ENCODE measurements at places on chromosomes 16 and 17.

DNA sequence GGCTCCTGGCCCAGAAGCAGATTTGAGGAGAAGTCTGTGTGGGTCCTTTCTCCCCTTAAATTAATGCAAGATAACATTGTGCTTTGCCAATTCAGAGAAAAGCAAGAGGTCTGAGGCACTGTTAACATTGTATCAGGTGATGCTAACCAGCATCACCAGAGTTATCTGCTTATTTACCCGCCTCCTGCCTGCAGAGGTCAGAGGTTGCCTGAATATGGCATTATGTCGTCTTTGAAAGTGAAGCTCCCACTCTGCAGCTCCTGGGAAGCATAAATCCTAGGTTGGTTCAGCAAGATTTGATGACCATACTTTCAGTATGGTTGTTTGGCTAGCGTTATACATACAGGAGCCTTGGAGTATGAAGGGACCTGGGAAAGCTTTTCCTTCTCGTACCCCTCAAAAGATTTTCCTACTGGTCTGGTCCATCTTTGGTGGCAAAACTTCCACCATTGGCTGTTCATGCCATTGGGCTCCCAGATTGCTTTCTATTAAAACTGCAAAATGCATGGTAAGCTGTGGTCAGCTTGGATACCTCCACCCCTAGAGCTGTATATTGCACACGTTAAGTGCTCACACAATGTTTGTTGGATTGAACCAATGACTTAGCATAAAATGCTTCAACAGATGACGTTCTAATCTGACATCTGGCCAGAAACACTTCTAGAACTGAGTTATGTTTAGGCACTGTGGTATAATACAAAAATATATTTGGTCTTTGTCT is 24.1 kb downstream of the CHD9 start:
- no peak for DNase-seq

DNA sequence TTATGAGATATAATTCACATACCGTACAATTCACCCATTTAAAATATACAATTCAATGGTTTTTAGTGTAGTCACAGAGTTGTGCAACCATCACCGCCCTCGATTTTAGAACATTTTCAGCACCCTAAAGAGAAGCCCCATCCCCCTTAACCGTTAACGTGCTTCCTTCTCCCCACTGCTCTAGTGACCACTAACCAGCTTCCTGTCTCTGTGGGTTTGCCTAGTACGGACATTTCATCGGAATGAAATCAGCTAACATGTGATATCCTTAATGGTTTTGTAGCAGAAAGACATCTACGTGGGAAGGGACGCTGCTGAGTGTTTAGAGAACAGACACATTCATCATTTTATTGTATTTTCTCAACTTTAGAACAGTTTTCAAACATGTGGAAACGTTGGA is 80.8 kb upstream of the HSBP1 start:
- no peak for DNase-seq

DNA sequence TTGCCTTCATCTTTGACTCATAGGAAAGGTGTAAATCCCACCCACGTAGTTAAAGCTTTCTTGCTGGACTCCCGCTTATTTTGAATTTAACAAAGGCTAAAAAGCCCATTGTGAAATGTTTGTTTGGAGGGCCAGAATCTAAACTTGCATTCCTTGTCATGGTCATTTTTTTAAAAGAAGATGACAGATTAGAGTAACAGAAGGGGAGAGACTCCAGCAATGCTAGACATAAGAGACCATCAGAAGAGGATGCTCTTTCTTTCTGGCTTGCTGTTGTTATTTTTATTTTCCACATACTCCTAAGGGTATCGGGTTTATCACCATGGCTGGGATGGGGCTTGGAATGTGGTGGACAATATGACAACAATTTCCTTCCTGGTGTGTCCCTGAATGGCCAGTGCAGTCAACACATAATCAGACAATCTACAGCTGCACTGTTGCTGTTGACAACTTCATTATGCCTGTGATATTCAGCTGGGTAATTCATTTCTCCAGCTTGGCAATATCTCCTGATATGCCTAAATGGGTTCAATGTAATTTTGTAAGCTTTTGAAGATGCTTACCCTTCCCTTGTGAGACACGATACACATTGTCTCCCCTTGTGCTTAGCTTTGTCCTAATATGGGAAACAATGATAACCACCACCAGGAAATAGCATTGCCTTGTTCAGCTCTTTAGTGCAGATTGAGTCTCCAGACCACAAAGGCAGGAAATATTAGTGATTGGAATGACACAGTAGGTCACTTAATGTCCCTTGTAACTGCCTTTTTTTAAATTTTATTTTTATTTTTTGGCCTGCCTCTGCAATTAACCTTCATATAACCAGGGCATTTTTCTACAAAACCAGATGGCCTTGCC is 164.3 kb downstream of the ANKFN1 start:
- DNase-seq, result no peak

GRCh38 chr17:66523378-66524200 is 221.2 kb downstream of the PRKCA start:
- DNase-seq, result no peak

GRCh38 chr17:3040882-3041281 is 22.5 kb downstream of the OR1D5 start:
- DNase-seq, result no peak

DNA sequence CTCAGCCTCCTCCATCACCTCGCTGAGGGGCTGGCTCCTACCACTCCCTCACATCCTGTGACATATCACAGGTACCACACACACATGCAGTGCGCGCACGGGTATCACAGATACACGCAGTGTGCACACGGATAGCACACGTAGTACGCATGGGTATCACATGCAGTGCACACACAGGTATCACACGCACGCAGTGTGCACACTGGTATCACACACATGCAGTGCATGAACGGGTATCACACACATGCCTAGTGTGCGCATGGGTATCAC is 30.1 kb downstream of the ACSF3 start:
- DNase-seq, result no peak

GRCh38 chr16:87790292-87791100 is 24.7 kb upstream of the KLHDC4 start:
- no peak for DNase-seq

DNA sequence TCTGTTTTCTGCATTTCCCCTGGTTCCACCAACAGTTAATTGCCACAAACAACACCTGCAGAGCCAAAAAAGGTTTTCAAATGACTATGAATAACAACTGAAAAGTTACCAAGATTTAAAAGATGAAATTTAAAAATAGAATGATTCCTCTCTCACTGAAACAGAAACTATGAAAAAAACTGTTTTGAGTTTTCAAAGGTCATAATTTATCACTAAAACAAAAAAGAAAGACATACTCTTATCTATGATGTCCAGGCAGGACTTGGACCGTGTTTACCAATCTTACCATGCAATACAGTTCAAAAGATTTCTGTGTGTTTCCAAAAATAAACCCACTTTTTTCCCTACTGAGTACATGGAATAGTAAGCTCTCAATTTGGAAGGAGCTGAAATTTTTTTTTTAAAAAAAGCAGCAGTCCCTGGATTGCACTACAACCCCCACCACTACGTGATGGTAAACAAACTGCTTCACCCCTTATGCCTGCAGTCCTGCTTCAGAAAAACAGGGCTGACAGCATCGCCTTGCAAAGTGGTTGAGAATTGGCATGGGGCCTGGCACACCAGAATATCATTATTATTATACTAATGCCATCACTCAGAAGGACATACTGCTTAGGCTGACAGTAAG is 8.5 kb downstream of the TXNDC11 start:
- peak; percentile 29 for DNase-seq

GRCh38 chr17:67121316-67121891 is 77.0 kb downstream of the CACNG1 start:
- no peak for DNase-seq

DNA sequence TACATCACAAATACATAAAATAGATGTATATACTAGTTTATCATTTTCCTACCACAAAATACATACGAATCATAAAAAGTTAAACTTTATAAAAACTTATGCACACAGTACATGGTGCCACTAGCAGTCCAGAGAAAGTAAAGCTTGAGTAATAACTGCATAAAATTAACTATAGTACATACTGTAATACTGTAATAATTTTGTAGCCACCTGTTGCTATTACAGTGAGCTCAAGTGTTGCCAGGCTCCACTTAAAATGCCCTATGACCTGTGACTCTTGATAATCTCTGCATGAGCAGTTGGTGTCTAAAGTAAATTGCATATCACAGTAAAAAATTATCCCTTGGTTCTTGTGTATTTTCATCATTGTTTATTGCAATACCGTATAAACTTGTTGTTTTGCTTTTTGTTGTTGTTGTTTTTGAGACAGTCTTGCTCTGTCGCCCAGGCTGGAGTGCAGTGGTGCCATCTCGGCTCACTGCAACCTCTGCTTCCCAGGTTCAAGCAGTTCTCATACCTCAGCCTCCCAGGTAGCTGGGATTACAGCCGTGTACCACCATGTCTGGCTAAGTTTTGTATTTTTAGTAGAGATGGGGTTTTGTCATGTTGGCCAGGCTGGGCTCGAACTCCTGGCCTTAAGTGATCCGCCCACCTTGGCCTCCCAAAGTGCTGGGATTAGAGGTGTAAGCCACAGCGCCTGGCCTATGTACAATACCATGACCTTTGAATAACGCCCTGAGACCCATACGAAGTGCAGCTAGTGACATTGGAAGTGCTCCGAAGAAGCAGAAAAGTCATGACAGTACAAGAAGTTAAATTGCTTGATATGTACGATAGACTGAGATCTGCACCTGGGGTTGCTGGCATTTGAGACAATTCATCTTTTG is 6.6 kb downstream of the LUC7L3 start:
- no peak for DNase-seq

GRCh38 chr17:35584061-35584460 is 3.1 kb upstream of the AP2B1 start:
- no peak for DNase-seq

DNA sequence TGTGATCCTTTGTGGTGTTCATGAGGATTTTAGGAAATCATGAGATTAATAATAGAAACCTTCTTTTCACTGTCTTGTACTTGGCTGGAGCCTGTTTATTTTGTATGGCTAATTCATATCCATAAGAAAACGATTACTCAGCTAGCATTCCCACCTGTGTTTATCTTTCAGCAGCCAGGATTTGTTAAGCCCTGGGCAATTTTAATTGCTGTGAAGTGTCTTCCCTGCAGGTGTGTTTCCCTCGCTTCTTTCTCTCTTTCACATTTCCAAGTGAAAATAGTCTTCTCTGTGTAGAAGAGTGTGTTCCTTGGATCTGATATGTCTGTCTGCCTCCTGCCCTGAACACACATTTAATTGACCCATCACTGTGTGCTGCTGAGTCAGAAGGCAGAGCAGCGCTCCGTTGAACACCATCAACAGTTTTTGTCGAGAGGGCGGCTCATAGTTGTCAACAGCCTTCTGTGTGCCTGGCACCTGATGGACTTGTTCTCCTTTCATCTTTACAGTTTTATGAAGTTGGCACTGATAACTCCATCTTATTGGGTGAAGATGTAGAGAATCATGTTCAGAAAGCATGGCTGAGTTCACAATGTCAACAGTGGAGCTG is 83.2 kb downstream of the SPECC1 start:
- no peak for DNase-seq

DNA sequence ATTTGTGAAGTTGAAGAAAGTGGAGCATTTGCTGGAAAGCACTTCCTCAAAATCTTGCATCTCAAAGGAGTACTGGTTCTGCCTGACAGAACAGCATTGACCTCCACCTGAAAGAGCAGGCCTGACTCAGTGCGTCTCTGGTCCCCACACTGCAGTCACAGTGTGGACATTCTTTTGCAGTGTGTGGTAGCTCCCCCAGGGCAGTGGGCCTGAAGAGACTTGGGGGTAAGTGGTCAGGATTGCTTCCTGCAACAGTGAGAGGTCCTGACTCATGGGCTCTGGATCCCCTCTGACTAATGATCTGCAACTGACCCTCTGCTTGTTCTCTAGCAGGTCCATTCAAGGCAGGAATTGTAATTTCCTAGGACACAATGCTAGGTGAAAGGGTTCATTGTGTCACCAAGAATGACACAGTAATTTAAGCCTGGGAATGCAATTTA is 204.9 kb upstream of the KCNJ16 start:
- peak; percentile 6 for DNase-seq

DNA sequence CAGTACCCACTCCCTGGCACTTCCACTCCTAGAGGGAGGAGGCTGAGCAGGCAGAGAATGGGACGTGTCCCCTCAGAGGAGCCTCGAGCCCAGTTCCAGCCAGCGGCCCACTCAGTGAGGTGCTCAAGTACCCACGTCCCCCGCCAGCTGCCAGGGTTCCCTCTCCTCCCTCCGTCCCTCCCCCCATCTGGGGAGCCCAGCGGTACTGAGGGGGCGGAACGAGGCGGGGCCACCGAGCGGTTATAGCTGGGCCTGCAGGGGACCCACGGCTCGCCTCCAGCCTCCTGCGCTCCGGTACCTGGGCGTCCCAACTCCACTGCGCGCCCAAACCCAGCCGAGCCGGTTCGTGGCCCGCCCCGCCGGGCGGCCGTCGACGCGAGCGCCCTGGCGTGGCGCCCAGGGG is at the start of gene NPW:
TSS of gene NPW (plus strand) at position 268 of the 403 bp plus-strand sequence.
- DNase-seq, result no peak

GRCh38 chr16:49698931-49699840 is 156.7 kb downstream of the ZNF423 start:
- DNase-seq, result no peak

DNA sequence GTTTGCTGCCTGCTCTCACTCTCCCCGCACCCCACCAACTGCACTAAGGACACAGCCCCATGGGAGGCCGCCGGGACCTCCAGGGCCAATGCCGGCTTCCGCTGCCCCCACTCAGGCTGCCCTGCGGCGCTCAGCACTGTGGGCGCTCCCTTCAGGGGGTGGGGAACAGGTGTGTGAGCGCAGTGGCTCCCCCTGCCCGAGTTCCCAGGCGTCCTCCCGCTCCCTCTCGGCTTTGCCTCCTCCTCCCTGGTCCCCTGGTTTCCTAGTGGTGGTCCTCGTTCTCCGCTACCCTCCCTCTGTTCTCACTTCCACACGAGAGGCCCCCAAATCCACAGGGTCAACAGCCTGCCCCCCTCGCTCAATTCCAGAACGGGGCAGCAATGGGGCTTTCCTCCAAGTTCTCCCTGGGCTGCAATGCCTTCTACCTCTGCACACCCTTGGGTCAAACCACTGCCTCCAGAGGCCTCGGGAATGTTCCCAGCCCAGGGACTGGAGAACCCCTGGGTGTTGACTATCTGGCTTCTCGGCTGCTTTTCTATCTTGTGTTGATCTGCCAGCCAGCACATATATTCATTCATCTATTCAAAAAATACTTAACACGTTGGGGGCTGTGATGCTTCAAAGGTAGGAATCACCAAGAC is 9.9 kb downstream of the FOXJ1 start:
- no peak for DNase-seq

- no peak for DNase-seq
Observed at GRCh38 chr16:72938795-72939164, 109.1 kb downstream of the ZFHX3 start.

DNA sequence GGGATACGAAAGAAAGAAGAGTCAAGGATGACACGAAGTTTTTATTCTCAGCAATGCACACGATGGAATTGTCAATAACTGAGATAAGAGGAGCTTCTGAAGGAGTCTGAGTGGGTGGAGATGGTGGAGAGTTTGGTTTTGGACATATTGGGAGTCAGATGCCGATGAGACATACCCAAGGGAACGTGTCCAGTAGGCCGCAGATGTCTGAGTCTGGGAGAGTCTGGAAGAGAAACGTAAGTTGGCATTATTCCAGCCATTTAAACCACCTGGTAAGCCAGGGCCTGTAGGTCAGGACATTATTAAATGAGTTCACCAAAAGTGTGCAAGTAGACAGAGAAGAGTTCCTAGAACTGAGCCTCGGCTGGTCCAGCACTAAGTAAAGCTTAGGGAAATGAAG is 478.3 kb upstream of the CDH5 start:
- no peak for DNase-seq

GRCh38 chr17:55436224-55437158 is 14.9 kb upstream of the MMD start:
- DNase-seq, result no peak

All from GM13977 (cell line).